NCI-H526 treated with DMSO at 0.1 percent for 48 hours (cell line): ENCODE measurements at places on chromosomes 13 and 19.
A peak's percentile ranks its signal among the peaks of the same experiment; 100 is the strongest.

DNA sequence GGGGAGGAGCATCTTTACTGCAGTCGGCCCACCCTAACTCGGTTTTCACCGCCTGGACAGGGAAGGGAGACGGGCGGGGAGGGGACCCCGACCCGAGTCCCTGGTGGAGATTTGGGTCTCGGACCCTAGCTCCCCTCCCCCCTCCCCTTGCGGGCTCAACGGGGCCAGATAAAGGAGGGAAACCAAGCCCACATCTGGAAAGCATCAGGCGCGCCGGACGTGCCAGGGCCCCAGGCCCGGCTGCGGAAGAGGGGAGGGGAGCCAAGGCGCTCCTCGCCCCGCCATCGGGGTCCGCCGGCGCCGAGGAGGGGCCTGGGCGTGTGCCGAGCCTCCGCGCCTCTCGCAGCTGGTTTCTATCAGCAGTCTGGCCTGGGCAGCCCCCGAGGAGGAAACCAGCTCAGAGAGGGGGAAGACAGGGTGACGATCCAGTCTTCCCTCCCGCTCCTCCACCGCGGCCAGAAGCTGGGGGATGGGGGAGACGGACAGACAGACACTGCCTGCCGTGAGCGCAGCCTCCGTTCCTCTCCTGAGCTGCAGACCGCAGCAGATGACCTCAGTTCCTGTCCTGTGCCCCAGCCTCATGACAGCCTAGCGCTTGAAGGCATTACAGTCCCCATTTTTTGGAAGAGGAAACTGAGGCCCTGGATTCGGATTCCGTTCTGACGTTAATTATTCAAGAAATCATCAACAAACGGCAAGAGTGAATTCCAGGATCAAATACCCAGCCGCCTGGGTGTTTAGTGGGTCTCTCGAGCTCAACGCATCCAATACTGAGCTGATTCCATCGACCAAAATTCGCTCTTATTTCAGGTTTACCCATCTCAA, 3.6 kb upstream of the GNG8 start:
- DNase-seq = no peak

DNA sequence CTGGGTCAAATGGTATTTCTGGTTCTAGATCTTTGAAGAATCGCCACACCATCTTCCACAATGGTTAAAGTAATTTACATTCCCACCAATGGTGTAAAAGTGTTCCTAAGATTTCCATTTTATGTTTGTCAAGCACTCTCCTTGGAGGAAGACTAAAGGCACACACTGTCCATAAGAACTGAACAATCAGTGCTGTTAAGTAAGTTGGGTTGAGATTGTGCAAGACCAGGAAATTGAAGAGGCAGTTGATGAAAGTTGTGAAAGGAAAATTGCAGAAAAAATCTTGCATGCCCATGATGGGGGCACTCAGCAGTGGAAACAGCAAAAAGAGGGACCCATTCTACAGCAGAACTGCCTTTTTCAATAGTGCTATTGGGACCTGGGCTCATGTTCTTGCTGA, 323.6 kb downstream of the DLEU7 start:
- DNase-seq = no peak

DNA sequence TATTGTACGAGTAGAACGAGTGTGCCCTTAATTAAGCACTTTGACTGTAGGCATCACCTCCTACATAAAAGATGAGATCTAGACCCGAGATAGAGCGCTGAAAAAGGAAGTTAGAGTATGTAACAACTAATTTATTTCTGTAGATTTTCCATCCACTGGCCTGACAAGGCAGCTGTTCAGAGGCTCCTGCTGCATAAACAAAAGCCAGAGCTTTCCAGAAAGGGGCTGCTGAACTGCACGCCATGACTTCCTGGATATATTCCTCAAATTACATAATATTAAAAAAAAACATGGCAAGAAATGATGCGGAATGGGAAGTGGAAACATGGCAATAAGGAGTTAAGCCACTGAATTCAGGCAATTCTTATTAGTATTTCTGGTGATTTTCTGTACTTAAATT, 89.7 kb downstream of the AKAP11 start:
- DNase-seq = no peak

DNA sequence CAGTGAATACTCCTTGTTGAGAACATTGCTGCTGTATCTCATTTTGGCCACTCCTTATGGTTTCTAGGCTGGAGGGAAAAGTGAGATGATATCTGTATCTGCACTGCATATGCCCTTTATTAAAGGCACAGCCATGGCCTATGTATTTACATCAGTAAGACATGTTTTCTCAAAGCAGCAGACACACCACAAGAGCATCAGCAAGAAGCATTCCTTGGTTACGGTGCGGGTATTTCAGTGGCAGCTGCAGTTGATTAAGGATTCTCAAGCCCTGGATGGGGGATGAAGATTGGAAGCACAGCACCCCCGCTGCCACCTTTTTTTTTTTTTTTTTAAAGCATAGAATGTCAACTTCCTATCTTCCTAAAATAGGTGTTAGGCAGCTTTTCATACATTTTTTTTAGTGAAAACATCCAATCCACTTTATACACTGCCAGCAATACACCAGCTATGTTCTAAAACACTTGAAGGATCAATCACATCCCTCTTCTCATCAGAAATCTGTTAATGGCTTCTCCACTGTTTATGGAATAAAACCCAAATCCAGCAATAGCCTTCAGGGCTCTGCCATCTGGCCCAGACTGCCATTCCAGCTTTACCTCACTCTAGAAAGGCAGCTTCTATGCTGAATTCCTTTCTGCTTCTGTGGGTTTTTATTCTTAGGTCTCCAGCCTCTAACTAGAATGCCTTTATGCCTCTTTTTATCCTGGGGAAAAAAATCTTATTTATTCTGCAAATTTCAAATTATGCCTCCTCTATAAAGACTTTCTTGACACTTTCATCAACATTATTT, 331.0 kb downstream of the DNAJC15 start:
- no peak for DNase-seq

DNA sequence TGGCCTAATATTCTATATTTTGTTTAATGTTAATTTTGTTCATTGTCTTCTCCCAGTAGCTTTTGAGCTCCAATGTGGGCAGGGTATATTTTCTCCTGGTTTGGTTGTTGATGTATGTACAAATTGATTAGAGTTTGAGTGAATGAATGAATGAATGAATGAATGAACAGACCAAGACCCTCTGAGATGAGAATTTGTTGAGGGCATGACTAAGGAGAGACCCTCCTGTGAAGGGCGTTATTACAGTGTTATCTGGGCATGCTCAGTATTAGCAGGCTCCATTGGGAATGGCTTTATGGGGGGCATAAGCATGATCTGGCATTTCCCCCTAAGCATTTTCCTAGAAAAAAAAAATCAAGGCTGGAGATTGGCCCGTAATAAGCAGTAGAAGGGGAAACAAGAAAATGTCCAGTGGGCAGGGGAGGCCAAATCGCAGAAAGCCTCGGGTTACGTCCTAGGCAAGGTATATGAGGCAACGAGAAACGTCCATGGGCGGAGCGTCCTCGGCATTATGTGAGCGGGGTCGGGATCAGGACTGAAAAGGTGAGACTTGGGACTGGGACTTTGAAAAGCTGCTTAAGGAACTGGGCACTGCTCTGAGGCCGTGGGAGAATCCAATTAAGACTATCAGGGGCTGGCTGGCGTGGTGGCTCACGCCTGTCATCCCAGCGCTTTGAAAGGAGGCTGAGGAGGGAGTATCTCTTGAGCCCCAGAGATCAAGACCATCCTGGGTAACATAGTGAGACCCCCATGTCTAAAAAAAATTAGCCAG, 904 bp upstream of the ARHGAP33 start:
- peak; percentile 36 for DNase-seq

GRCh38 chr13:46595885-46596275, 42.9 kb downstream of the LRCH1 start:
- DNase-seq = no peak

GRCh38 chr13:41312176-41312500, 1.1 kb downstream of the NAA16 start:
- peak; percentile 71 for DNase-seq

DNA sequence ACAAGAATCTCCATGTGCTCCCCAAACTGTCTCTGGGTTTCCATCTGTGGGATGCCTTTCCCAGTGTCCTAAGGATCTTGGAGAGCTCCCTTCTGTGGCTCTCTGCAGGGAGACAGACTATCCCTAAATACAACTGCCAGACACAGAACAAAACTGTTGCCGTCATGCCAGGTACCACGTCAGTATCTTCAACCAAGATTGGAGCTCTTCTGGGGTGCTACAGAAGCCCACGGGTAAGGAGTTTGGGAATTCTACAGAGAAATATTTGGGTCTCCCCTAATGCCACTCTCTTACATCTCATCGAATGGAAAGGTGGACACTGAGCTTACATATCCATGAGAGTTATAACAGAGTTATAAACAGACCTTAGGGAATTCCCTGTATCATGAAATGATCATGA, 4.9 kb upstream of the MBD3L3 start:
- DNase-seq = no peak

DNA sequence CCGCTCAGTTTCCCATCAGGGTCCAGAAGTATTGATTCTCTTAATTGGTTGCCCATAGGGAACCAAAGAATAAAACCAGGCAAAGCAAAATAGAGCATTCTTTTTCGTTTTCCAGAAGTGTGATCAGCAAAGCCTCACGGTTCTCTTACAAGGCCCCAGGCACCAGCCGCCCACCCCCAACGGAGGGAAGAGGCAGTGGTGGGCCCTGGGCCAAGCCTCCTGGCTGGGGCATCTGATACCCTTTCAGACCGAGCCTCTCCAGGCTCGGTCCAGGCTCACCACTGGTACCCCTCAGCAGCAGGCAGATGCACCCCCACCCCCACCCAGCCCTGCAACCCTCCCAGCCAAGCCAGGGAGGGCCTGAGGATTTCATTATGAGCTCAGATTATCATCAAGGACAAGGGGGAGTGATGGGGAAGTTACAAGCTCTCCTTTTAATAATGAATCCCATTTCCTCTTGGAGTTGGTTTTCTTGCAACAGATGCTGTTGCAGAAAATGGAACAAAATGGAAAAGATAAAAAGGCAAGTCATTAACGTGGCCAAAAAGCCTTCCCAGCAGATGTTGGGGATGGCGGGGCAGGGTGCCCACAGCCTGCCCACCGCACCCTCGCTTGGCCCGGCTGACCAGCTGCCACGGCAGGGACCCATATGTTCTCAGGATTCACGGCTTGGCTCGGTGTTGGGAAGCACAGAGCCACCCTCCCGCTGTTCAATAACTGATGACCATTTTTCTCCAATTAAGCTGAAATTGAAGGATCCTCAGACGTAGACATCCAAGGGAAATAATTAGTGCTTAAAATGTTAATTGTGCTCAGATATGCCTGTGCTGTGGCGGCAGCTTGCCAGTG, 45.9 kb upstream of the KCTD15 start:
- no peak for DNase-seq

DNA sequence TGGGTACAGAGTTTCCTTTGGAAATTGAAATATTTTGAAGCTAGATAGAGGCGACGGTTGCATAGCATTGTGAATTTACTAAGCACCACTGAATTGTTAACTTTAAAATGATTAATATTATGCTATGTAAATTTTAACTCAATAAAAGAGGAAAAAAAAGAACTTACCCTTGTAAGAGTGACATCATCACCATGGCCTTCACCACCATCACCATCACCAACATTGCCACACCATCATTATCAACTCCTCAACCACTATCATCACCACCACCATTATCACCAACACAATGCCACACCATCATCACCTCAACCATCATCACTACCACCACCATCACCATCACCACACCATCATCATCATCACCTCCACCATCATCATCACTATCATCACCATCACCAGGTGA, 113.9 kb downstream of the TUBA3C start:
- DNase-seq = no peak

DNA sequence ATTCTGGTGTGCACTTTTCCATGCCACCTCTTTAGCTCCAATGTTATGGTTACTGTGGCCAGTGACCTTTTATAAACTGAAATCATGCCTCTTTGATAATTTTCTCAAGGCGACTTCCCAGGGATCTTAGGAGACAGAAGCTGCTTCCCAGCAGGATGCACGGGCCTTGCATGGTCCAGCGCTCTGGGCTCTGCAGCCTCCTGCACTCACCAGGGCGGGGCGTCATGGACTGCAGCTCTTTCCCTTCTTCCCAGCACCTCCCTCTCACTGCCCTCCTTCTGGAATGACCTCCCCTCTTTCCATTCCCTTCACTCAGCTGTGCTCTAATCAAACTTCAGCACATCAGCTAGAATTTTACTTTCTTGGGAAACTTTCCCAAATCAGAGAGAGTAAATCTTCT, 318.3 kb downstream of the IRS2 start:
- no peak for DNase-seq

- no peak for DNase-seq
Measured at GRCh38 chr19:55902080-55902751, 29.9 kb downstream of the NLRP13 start.

DNA sequence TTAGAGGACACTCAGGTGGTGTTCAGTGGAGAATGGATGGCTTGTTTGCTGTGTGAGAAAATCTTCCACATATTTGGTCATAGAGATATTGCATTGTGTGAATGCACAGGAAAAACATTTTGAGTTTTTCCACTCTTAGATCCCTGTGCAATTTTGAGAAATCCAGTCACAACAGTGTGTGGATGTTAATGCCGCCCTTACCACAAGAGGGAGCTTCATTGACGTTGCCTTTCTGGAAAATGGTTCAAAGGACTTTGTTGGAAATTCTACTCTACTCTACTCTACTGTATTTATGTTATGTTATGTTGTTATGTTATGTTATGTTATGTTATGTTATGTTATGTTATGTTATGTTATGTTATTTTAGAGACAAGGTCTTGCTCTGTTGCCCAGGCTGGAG, 13.4 kb downstream of the ZNF20 start:
- no peak for DNase-seq

DNA sequence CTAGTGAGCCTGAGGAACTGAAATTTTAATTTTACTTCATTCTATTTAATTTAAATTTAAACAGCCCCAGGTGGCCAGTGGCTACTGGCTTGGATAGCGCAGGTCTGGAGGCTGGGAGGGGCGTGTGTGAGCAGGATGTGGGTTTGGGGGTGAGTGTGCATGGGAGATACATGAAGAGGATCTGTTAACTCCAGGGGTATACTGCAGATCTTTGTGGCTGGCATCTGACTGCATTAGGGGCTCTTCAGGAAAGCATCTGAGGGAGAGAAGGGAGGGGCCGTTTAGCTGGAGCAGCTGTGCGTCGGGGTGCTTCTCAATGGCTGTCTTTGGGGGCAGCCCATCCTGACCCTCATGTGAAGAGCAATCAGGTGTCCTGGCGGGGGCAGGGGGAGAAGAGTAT, 6.8 kb downstream of the SHANK1 start:
- DNase-seq = no peak

DNA sequence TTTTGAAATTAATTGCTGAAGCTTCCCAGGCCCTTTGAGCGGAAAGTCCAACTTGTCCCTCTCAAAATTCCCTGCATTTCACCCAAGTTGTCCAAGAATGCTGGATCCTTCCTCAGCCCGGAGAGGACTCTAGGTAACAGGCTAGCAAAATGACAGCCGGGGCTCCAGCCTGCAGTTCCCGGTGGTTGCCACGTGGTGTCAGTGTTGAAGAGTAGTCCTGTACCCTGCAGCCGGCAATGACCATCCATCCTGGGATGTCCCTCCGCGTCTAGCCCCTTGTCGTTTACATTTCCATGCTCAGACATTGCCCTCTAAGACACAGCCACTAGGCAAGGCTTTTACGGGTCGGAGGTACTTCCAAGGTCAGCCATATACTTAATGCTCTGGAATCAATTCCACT, 31.4 kb upstream of the MTIF3 start:
- peak; percentile 14 for DNase-seq

GRCh38 chr13:36814465-36814864, 4.6 kb upstream of the RFXAP start:
- no peak for DNase-seq
